Transverse colon (tissue), 4 donors: ENCODE measurements at places on chromosomes 1 and 21. TPM values are rescaled to one million over a fixed set of nuclear protein-coding genes. Genes with fewer than 3 reads are reported as not detected.
A peak's percentile ranks its signal among the peaks of the same experiment; 100 is the strongest.

DNA sequence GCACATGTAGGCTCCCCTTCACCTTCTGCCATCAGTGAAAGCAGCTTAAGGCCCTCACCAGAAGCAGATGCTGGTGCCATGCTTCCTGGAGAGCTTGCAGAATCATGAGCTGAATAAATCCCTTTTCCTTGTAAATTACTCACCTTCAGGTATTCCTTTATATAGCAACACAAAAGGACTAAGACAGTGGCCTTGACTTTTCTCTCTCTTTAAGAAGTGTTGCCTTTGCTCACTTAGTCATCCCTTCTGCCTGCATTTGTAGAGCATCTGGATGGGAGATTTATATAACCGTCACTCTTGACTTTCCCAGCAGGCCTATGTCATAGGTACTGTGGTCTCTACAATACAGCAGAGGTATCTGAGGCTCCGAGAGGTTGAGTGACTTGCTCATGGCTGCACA, 3.7 kb downstream of the PCSK9 start:
- H3K27ac ChIP-seq = no peak overlapping the region
- no peak overlapping the region for H3K4me3 ChIP-seq
- peaks cover 11% of the 10 kb centered on the region for H3K4me1 ChIP-seq

DNA sequence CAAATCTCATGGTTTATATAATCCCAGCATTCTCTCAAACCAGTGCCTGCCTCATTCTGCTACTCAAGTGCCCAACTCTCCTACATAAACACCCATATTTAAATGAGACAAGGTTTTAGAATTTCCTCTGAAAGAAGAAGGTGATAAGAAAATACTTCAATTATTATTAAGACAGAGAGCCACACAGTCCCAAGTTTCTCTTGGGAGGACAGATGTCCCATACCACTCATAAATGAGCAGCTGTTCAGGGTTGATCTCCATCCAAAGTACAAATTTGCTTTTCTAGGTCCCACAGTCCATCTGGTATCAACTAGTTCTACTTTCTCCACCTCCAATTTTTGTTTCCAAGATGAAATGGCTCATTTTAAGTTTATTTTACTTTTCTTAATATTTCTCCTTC, 11.3 kb downstream of the DCAF8 start:
- no peaks in the 10 kb centered on the region for H3K27me3 ChIP-seq
- H3K27ac ChIP-seq = no peak overlapping the region
- H3K4me3 ChIP-seq = no peak overlapping the region
- no peaks in the 10 kb centered on the region for H3K36me3 ChIP-seq

GRCh38 chr1:156911577-156912298, 8.7 kb upstream of the LRRC71 start:
- H3K27ac ChIP-seq = no peak overlapping the region
- no peak overlapping the region for H3K4me3 ChIP-seq
- H3K36me3 ChIP-seq = no peaks in the 10 kb centered on the region
- DNase-seq = no peak
- peaks cover 6% of the 10 kb centered on the region for H3K4me1 ChIP-seq

GRCh38 chr1:58443986-58444868, 102.3 kb downstream of the OMA1 start:
- no peaks in the 10 kb centered on the region for H3K36me3 ChIP-seq
- DNase-seq = no peak
- H3K4me1 ChIP-seq = no peaks in the 10 kb centered on the region
- no peak overlapping the region for H3K4me3 ChIP-seq
- H3K27ac ChIP-seq = no peak overlapping the region
- H3K27me3 ChIP-seq = no peaks in the 10 kb centered on the region

DNA sequence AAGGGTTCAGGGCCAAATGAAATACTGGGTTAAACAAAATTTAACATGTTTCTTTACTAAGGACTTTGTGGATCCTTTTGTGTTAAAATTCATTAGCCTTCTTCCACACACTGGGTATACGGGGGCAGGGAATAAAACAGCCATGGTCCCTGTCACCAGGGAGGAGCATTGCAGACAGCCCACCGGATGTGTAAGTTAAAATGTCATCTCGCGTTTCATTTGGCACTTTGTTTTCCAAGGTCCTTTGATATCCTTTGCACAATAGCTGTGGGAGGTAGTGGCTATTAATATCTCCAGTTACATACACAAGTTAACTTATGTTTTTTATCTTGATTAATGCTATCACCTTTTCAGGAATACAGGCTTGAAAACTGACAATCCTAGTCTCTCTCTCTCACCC, 172.7 kb downstream of the BARHL2 start:
- no peak overlapping the region for H3K4me3 ChIP-seq
- no peak for DNase-seq
- H3K36me3 ChIP-seq = no peaks in the 10 kb centered on the region
- H3K27ac ChIP-seq = no peak overlapping the region
- H3K4me1 ChIP-seq = no peaks in the 10 kb centered on the region

GRCh38 chr1:235984041-235984825, 80.7 kb downstream of the NID1 start:
- no peaks in the 10 kb centered on the region for H3K27me3 ChIP-seq
- no peak for DNase-seq
- no peak overlapping the region for H3K4me3 ChIP-seq
- peaks cover 8% of the 10 kb centered on the region for H3K36me3 ChIP-seq
- peak overlapping the region; percentile 66 for H3K27ac ChIP-seq

CYP2J2 gene
- 53.9 TPM for total RNA-seq

SAMD13 gene
- 16.1 TPM for total RNA-seq

- peak overlapping the region; percentile 62 for H3K27ac ChIP-seq
- H3K36me3 ChIP-seq = no peaks in the 10 kb centered on the region
- peaks cover 14% of the 10 kb centered on the region for H3K4me1 ChIP-seq
These were observed 52.1 kb upstream of the ERRFI1 start for GRCh38 chr1:8078176-8078671.

OR2L2 gene
- total RNA-seq = 0.16 TPM

NPPA gene
- total RNA-seq = not detected

DNA sequence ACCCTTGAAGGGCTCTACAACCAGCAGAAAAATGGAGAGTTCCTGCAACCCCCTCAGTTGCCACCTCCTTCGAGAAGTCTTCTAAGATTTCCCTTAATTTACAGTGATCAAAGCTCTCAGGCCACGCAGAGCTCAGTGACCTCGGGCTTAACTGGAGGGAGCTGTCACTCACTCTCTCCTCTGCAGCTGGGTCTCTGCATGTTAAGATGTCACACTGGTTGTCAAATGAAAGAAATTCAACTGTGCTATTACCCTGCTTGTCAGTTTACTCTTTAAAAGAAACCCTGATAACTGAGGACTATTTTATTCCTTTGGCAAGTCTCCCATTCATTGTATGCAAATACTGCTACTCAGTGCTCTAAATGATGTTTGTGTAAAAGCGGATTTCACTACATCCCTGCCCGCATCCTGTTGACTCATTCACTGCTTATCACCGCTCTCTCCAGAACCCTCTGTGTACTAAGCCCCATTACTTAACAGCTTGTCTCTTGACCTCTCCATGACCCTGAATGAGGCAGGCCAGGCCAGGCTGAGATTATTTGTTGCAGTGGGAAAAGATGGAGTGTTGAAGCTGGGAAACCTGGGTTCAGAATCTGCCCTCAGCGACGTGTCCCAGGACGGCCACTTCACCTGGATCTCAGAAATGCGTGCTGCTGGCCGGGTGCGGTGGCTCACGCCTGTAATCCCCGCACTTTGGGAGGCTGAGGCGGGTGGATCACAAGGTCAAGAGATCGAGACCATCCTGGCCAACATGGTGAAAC, 13.7 kb downstream of the DHRS3 start:
- no peaks in the 10 kb centered on the region for H3K27me3 ChIP-seq
- H3K36me3 ChIP-seq = peaks cover 4% of the 10 kb centered on the region
- H3K4me3 ChIP-seq = no peak overlapping the region
- peak overlapping the region; percentile 55 for H3K27ac ChIP-seq

CHIT1 gene
- total RNA-seq = 0.79 TPM

NID1 gene
- total RNA-seq = 66.6 TPM

DNA sequence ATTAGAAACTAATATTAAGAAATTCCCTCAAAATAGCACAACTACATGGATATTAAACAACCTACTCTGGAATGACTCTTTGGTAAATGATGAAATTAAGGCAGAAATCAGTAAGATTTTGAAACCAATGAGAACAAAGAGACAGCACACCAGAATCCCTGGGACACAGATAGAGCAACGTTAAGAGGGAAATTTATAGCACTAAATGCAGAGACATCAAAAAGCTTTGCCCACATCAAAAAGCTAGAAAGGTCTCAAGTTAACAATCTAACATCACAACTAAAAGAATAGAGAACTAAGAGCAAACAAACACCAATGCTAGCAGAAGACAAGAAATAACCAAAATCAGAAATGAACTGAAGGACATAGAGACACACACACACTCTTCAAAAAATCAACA, 48.6 kb upstream of the LRRC8B start:
- DNase-seq = no peak
- H3K4me3 ChIP-seq = no peak overlapping the region
- no peaks in the 10 kb centered on the region for H3K36me3 ChIP-seq
- no peak overlapping the region for H3K27ac ChIP-seq
- H3K4me1 ChIP-seq = no peaks in the 10 kb centered on the region

WNT4 gene
- 3.0 TPM for total RNA-seq

- H3K4me1 ChIP-seq = peaks cover 9% of the 10 kb centered on the region
- no peaks in the 10 kb centered on the region for H3K27me3 ChIP-seq
- DNase-seq = peak; percentile 48
- H3K27ac ChIP-seq = peak overlapping the region; percentile 51
These were observed 150.1 kb downstream of the CDC7 start for GRCh38 chr1:91650764-91651163.

DNA sequence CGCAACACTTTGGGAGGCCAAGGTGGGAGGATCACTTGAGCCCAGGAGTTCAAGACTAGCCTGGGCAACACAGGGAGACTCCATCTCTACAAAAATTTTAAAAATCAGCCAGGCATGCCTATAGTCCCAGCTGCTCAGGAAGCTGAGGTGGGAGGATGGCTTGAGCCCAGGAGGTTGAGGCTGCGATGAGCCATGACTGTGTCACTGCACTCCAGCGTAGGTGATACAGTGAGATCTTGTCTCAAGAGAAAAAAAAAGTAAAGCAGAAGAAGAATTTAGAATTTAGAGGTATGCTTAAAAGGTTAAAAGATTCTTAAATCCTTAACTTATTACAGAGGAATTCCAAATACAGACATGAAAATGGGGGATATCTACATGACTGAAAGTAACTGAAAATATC, 79.5 kb downstream of the SMYD3 start:
- H3K36me3 ChIP-seq = no peaks in the 10 kb centered on the region
- H3K4me1 ChIP-seq = no peaks in the 10 kb centered on the region
- no peak overlapping the region for H3K27ac ChIP-seq
- DNase-seq = no peak
- no peak overlapping the region for H3K4me3 ChIP-seq

DNA sequence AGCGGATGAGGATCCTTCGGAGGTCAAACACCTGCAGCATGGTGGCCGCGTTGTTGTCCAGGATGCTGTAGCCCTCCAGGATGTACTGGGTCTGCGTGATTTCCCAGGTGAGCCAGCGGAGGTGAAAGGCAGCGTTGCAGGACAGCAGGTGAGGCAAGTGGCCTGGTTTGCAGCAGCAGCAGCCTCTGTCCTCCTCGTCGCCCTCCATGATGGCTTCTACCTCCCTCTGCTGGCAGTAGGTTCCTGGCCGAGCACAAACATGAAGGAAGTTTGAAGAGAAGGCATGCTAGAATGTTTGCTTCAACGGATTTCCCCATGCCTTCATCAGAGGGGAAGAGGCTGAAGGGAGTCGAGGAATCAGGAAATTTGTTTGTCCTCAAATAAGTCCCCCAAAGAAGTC, 74.7 kb downstream of the NTPCR start:
- H3K27me3 ChIP-seq = no peaks in the 10 kb centered on the region
- H3K36me3 ChIP-seq = no peaks in the 10 kb centered on the region
- no peak overlapping the region for H3K27ac ChIP-seq
- H3K4me3 ChIP-seq = no peak overlapping the region
- no peaks in the 10 kb centered on the region for H3K4me1 ChIP-seq
- peak; percentile 71 for DNase-seq

HAPLN2 gene
- total RNA-seq = not detected

DNA sequence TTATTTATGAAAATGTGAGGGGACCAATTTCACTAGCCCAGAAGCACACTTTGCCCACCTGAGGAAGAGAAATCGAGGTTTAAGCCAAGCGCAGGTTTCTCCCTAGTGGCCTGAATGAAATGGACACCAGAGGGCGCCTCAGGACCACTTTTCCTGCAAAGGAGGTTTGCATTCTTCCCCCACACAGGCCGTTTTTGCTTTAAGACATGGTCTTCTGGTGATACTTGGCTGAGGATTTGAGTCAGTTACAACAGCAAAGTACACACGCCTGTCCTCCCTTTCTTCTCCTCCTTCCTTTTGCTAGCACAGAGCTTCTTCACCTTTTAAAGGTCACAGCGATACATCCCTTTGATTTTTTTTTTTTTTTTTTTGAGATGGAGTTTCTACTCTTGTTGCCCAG, 5.4 kb downstream of the PLA2G2E start:
- H3K27me3 ChIP-seq = no peaks in the 10 kb centered on the region
- H3K4me1 ChIP-seq = no peaks in the 10 kb centered on the region
- no peak overlapping the region for H3K27ac ChIP-seq

DNA sequence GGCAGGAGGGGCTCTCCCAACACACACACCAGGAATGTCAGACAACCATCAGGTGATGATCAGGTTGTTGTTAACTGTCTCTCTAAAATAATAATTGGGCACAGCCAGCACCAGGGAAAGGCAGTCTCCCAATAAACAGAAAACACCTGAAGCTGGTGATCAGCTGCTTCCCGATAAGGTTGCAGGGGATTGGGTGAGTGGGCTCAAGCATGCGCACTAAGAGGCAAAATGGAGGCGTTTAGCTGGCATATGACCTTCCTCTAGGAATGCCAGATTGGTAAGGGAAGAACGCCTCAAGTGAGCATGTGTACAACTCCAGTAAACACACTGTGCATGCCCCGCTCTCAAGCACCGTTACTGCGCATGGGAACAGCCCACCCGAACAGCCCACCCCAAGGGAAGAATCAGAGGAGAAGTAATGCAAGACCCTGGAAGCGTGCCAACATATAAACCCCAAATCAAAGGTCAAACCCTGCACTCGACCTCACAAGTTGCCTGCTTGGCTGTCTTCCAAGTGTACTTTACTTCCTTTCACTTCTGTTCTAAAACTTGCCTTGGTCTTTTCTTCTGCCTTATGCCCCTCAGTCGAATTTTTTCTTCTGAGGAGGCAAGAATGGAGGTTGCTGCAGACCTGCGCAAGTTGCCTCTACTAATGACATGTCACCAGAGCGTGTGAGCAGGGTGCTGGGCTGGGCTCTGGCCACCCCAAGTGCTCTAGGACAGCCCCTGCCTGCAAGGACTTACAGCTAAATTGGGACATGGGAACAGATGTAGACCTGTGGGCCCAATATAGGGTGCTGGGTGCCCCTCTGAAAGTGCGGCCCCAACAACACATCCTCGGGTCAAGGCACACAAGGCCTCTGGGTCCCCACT, 200.8 kb downstream of the RHOU start:
- H3K4me3 ChIP-seq = no peak overlapping the region
- peak overlapping the region; percentile 27 for H3K27ac ChIP-seq

DNA sequence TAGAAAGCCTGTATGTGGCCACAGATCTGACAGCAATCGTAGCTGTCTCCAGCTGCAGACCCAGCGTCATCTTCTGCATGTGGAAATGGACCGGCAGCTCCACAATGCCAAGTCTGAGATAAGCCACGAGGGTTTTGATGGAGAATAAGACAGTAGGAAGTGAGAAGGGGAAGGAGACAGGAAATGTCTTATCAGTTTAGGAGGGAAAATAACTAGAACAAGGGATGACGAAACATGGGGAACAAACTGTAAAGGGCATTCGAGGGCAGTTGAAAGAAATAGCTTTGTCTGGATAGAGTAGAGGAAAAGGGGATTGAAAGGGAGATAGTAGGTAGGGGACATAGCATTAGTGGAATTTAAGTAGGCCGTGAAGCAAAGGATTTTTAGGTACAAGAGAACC, 74.0 kb upstream of the CTTNBP2NL start:
- no peak overlapping the region for H3K27ac ChIP-seq
- no peaks in the 10 kb centered on the region for H3K36me3 ChIP-seq
- DNase-seq = no peak
- no peak overlapping the region for H3K4me3 ChIP-seq
